ENCODE measurements at places on chromosomes 6 and 20.

- no peak for DNase-seq
These were observed 84.4 kb downstream of the TFAP2A start for GRCh38 chr6:10330515-10330914.

DNA sequence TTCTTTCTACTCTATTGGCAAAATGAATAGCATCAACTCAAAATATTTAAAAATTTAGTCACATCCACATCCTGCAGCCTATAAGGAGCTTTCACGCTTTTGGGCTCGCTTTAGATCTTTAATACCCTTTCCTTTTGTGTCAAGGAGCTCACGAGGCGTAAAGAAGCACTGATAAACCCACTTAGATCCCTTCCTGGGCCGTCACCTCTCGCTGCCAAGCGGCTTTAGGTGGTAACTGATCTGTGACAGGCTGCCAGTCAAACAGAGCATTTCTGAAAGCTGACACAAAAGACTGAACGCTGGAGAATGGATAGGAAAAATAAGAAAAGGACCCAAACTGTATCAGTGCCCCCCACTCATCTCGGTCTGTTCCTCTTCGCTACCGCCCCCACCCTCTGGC is 385.7 kb upstream of the MMS22L start:
- DNase-seq: no peak

GRCh38 chr6:95741045-95741444 is 163.7 kb downstream of the MANEA start:
- DNase-seq: no peak

- DNase-seq: no peak
These were observed 183.2 kb downstream of the CARMIL1 start for GRCh38 chr6:25462235-25462897.

- peak; percentile 17 for DNase-seq
These were observed 285.2 kb downstream of the UST start for GRCh38 chr6:149031859-149032598.

- no peak for DNase-seq
These were observed 71.0 kb downstream of the EDN1 start for GRCh38 chr6:12361042-12361765.

DNA sequence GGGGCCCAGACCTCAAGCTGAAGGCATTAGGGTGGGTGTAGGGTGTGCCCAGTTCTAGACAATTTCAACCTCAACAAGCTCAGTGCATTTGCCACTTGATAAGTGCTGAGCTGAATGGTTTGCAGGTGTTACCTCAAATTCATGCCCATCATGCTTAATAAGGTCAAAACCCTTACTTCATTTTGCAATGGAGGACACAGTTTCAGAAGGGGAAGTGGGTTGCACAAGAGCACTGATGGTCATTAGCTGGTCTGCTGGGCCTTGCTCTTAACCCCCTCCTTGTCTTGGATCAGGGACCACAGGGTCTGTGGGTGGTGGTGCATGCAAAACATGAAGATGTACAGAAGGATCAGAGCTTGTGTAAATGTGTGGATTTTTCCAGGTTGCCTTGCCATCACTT is 71.0 kb upstream of the SIRPA start:
- no peak for DNase-seq

DNA sequence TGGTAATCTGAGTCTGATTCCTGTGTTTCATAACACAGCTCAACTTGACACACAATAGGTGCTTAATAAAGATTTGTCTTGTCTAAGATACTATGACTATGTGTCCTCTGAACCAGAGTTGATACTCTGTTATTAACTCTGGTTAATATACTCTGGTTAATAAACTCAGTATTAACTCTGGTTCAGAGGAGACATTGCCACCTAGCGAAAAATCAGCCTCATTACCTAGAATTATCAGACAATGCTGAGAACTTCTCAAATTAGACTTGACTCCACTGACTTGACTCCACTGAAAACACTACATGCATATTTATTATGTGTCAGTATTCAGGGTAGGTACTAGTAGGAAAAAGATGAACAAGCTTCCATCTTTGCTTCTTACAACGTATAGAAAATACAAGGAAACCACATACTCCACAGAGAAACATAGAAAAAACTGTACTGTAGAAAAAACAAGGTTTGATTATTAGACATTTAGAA is 73.9 kb downstream of the AHI1 start:
- peak; percentile 6 for DNase-seq

DNA sequence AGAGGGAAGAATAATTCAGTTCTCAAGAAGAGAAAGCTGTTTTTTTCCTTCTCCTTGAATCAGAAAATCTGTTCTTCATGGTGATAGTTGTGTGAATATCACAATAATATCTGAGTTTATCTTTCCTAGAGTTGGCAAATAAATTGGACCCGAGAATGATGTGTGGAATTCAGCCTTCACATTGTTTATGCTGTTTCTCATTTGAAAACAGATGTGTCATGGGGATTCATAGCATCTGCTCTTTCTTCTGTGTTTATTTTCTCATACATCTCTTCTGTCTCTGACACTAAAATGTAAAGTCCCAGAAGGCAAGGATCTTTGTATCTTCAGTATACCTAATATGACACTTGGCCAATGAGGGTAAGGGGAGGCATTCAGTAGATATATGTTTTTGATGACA is 103.6 kb upstream of the SGK1 start:
- no peak for DNase-seq

GRCh38 chr6:144364208-144364720 is 79.1 kb downstream of the UTRN start:
- DNase-seq: no peak

DNA sequence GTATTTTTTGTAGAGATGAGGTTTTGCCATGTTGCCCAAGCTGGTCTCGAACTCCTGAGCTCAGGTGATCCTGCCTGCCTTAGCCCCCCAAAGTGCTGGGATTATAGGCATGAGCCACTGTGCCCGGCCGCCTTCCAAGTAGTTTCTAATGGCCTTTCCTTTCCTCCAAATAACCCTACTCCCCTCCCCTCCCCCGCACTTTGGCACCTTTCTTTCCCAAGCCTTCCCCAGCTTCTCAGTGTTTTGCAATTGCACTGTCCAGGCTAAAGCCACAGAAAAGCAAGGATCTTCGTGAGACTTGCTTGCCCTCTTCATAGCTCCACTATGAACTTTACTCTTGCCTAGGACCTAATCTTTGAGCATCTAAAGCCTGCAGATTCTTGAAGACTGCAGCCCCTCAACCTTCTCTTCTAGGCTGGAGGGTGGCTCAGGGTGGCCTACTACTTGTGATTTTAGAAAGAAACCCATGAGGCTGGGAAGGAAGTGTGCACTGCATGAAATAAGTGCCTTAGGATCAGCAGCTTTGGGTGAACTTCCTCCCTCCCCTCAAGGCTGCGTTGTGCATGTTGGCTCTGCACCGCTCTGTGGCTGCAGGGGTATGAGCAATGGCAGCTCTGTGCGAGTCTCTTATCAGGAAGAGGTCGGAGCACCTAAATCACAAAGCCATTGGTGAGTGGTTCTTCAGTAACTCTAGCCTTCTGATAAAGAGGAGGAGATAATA is 152.4 kb upstream of the SNX9 start:
- DNase-seq: no peak

DNA sequence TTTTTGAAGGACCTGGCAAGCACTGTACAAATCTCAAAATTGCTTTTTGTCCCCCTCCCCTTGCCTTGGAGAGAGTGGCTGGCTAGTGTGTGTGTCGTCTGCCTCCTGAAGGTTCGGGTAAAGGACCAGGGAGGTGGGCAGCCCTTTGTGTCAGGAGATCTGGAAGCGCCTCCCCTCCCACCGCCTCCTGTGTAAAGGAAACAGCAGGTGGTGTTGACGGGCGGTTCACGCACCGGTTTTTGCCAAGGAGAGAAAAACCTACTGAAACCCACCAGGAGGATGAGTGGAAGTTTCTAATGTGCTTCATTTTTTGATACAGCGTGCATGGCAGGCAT is 1.2 kb downstream of the ENTPD6 start:
- no peak for DNase-seq

GRCh38 chr20:43962530-43962929 is 47.9 kb downstream of the TOX2 start:
- DNase-seq: no peak

DNA sequence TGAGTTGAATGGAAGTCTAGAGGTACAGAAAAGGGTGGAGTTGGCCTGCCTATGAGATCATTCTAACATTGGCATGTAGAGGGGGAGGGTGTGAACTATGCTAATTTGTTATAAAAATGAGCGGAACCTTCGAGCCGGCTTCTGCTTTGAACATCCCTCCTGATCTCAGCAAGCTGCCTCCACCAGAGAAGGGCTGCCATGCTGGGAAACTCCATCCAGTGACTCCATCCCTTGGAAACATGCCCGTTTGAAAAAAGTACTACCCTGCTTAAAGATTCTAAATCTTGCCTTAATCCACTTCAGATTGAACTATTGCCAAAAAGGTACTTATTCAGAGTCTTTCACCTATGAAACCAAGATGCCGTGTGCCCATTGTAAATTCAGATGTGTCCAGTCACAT is 43.6 kb upstream of the TMEM170B start:
- no peak for DNase-seq

- no peak for DNase-seq
These were observed 22.2 kb upstream of the MYL9 start for GRCh38 chr20:36519012-36519719.

DNA sequence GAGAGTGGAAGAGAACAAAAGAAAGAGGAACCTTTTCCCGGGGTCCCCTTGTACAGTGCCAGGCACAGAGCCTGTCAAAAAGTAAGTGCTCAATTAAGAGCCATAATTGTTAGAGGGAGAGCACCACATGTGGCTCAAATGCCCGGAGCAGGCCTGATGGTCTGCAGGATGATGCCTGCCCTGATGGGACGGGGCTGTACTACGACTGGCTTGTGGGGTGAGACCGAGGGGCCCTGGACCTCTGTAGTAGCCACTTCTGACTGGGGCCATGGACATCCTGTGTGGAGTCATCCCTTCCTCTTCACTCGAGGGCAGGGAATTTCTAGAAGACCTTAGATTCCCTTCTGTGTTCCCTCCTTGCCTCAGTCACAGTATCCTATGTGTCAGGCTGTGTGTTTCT is 47.9 kb downstream of the KCNK5 start:
- no peak for DNase-seq

DNA sequence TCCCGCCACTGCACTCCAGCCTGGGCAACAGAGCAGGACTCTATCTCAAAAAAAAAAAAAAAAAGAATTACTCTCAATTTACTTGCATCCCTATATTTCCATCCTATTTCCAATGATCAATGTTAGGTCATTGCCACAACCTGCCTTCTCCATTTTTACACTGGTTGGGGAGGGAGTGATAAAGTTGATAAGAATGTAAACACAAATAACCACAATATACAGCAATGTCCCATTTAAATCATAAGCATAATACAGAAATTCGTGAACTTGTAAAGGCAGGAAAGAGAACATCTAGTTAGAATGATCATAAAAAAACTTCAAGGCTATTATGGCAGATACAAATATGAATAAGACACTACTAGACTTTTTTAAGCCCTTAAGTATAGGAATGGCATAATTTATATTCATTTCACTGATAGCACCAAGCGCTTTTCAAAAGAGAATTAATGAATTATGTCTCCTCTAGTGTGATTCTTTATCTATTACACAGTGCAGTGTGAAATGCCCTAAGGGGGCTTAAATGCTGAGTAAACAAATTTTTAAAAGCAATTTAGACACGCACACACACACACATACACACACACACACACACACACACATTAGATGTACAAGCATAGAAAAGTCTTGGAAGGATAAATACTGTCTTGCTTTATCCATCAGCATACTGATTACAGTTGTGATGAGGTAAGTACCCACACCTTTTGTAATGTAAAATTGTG is 33.5 kb upstream of the RAB23 start:
- no peak for DNase-seq

GRCh38 chr20:21670981-21671380 is 34.5 kb upstream of the PAX1 start:
- no peak for DNase-seq

- no peak for DNase-seq
These were observed 80.3 kb upstream of the STMND1 start for GRCh38 chr6:17021539-17021889.

- DNase-seq: no peak
These were observed 39.4 kb upstream of the EEF1A1 start for GRCh38 chr6:73560182-73560732.

DNA sequence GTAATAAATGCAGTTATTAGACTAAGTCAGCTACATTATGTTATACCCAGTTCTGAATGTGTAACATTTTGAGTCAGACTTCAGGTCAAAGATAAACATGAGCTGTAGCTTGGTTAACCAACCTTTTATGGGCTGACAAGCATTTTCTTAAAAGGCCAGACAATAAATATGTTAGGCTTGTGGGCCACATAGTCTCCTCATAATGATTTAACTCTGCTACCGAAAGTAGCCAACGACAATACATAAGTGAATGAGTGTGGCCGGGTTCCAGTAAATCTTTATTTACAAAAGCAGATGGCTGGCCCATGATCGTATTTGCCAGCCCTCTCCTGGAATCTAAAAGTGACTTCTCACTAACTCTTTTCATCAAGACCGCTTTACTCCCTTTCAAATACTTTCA is 49.9 kb downstream of the ATG5 start:
- no peak for DNase-seq

DNA sequence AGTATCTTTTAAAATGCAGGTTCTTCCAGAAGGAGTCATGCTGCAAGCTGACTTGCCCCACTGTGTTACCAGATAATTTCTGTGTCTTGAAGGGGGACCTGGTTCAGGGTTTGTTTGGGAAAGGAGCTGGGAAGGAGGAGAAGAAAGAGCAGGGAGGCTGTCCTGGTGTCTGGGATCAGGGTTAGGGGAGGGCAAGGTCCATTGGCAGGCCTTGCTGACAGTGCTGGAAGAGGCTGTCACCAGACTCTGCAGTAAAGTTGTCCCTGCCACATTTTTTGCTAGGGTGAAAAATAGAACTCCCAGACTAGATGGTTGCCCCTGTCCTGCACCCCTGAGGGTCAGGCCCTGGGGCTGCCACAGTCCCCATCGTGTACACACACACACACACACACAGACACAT is 14.9 kb downstream of the GLP1R start:
- DNase-seq: no peak

GRCh38 chr6:142469220-142469619 is 167.4 kb downstream of the ADGRG6 start:
- no peak for DNase-seq

DNA sequence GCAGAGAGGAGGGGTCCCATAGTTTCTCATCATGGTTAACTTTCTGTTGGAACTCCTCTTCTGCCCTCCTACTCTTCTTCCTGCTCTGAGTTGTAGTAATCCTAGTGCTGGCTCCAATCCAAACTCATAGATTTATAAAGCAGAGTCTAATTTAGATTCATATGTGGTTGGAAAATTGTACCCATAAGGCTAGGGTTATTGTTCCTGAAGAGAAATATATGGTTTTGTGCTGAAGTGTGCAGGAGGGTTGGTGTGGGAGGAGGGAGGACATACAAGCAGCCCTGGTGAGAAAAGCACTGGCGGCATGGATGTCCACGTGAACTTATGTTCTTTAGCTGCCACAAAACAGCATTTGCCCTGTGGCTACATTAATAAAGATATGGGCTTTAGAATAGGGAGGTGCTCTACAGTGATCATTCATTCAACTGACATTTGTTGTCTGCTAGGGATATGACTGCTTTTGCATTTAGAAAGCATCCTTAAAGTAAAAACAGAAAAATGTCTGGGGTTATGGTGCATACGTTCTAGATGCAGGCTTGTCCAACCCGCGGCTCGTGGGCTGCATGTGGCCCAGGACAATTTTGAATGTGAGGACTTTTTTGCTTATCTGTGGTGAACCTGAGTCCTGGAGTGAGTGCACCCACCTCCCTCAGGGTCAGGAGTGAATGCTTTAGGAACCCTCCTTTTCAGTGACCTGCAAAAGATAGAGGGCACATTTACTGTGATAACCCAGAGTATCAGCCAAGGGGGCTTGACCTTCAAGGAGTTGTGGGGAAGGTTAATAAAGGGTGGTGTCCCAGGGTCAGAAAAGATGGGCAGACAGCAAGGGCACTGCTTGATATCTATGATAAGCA is 4.1 kb downstream of the HLA-A start:
- no peak for DNase-seq

GRCh38 chr20:36519944-36520343 is 21.4 kb upstream of the MYL9 start:
- DNase-seq: no peak

All from stimulated activated CD4-positive, alpha-beta T cell treated with anti-CD3 and anti-CD28 coated beads, Interleukin-1b, Interleukin-23, amount 100 ng/mL, for 4 hours (primary cell).